ENCODE measurements at places on chromosomes 2 and 18.

- no peak for DNase-seq
Observed at GRCh38 chr18:50397023-50397422, 22.2 kb downstream of the SKA1 start.

DNA sequence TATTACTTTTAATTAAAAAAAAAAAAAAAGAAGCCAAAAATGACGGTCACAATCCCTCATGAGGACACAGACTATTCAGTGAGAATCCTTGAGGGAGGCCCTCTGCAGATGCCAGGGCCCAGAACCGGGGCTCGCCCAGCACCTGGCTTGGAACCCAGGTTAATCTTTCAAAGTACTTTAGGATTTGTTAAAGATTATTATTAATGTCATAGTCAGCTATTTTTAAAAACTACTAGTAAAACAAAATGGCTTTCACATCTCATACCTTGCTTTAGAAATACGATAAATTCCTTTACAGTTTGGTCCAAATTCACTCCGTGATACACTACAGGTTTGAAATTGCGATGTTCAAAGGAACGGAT is 27.1 kb downstream of the C2orf76 start:
- DNase-seq, result no peak

DNA sequence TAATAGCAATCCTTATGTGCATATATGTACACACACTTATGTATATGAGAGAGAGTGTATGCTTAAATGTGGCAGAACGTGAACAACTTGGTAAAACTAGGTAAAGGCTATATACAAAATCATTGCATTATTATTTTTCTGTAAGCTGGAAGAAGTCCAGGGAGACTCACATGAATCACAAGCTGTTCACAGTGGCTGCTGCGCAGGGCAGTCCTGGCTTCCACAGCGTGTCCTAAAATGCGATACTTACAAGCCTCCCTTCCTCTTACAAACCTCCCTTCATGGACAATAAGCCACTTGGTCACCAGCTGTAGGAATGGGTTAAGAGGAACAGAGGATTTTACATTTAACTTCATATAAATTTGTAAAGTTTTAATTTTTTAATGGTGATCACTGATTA is 114.9 kb upstream of the AGAP1 start:
- no peak for DNase-seq

GRCh38 chr2:11679016-11679415 is 9.0 kb upstream of the NTSR2 start:
- DNase-seq, result no peak

GRCh38 chr2:25219621-25220020 is 51.2 kb upstream of the POMC start:
- no peak for DNase-seq

GRCh38 chr2:131105950-131106801 is 1.0 kb downstream of the PLEKHB2 start:
- no peak for DNase-seq

- no peak for DNase-seq
Observed at GRCh38 chr2:47568164-47568850, 165.4 kb downstream of the MSH2 start.

DNA sequence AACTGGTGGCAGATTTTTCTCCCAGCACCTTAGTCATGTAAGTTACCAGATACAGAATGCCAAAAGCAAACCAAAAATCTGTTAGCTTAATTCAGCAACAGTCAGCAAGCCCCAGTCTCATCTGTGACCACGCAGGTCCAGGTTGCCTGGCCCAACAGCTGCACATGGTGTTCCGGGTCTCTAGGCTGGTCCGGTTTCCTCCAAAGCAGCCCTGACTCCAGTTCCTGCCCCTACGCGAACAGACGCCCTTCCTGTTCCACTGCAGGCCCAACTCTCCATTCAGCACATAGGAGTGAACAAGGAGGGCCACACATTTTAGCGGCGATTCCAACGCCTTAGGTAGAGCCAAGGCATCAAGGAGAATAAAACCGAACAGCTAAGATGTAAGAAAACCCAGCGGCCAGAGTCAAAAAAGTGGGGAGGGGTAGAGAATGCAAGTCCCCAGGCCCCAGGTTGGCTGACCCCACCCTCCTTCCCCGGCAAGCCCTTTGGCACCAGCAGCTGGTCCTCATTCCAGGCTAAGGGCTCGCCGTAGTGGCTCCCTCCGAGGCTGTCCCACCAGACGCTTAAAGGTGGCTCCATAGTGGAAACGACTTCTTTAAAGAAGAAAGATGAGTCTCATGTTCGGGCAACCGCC is 1.5 kb downstream of the STK25 start:
- no peak for DNase-seq

DNA sequence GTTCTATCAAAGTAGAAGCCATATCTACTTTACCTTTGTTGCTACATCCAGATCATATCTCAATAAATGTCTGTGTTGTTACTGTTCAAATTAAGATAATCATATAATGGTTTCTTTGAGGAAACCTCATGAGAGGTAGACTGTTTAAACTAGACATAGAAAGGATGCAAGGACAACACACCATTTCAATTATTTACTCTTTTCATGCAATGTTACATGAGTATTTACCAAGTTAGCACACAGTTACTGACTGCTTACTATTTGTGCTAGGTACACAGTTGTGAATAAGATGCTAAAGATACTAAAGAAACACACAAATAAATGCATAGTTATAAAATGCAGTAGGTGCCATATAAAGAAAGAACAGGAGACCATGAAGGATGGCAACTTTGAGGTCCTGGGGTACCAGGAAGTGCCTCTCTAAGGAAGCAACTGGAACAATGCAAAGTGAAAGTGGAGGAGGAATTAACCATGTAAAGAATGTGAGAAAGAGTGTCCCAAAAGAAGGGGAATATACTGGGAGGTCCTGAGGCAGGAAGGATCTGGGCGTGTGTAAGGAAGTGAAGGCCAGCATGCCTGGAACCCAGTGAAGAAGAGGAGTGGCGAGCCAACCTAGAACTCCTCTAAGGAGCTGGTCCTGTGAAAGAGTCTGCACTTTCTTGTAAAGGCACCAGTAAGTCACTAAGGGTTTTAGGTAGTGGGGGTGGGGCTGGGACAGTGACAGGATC is 39.4 kb downstream of the RBMS1 start:
- DNase-seq, result no peak

- no peak for DNase-seq
Observed at GRCh38 chr2:205959521-205959920, 126.5 kb downstream of the INO80D start.

DNA sequence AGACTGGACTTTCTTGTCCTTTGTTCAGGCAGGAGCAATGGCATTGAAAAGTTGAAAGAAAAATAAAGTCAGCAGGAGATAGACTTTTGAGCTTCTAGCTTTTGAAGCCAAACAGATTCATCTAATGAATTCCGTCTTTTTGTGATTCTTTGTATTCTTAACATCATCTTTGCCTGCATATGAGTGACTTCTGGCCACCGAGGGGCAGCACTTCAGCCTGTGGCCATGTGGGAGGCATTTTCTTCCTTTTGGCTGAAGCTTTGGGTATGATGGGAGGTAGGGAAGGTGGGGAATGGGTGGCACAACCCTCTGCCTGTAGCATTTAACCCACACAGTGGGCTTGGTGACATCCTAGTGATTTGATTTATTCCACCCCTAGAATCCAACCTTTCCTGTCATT is 220.6 kb downstream of the SETBP1 start:
- no peak for DNase-seq

DNA sequence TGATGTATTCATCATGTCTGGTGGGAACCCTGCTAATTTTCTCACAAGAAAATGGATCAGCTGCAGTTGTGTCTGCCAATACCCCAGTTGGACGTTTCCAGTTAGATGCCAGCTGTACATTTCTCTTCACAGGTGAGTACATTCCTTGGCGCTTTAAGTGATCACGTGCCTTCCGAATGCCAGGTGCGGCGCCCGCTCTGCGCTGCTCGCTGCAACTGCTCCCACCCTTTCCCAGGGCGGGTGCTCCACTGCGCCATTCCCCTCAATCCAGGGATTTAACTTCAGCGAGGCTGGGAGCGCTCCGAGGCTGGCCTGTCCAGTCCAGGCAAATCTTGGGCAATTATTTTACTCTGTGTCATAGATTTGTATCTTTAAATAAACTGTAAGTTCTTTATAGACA is 225.0 kb upstream of the RAB6C start:
- DNase-seq, result no peak

GRCh38 chr2:233062946-233063268 is 2.8 kb downstream of the INPP5D start:
- no peak for DNase-seq

GRCh38 chr2:24360050-24360962 is at the start of gene ITSN2:
Gene ITSN2 (minus strand): TSS chr2:24360536. CDS start chr2:24328082, 32,454 bp downstream.
- DNase-seq, result peak; percentile 65

DNA sequence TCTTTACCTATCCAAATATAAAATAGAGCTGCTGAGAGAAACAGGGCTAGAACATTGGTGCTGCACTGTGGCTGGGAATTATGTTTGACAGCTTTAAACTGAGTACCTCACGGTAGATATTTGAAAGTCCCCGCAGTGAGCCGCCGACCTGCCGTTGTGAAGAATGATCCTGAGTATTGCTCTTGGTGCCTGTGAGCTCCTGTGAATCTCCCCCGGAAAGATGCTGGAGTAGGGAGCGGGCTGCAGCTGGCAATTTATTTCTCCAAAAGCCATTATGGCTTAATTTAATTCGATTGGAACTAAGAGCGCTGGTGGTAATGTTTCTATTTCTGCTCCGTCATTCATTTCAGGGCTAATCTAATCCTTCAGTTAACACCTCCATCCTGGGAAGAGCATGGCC is 129.4 kb upstream of the TPO start:
- DNase-seq, result no peak

DNA sequence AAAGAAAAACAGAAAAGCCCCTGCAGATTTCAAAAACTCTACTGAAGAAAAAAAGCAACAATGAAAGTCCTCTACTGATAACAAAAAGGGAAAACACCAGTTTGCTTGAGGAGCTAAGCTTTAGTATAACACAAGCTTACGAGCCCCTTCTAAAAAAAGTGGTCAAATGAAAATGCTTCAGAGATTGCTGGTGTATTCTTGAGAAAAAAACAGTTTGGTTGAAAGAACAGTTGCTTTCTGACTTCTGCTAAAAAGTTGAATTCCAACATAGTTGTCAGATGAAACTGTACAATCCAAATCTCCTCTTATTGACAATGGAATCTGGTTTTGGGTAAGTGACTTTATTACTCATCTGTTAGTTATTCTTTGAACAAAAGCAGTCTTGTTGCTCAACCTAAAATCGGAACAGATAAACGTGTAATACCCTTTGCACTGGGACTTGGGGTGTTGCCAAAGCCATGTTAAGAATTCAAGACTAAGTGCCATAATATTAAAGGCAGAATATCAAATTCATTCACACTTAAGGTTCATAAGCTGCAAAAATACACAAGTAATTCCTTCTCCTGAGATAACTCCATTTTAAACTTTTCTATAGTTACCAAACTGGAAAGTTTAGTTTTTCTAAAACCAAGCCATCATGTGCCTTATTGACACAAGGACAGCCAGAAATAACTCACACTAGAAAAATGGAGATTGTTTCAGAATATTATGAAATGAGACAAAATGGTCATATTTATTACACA is 45.3 kb upstream of the SPAG16 start:
- no peak for DNase-seq

GRCh38 chr2:219844401-219845091 is 217.1 kb downstream of the SLC4A3 start:
- no peak for DNase-seq

GRCh38 chr2:3747826-3748225 is 44.5 kb downstream of the DCDC2C start:
- DNase-seq, result no peak

DNA sequence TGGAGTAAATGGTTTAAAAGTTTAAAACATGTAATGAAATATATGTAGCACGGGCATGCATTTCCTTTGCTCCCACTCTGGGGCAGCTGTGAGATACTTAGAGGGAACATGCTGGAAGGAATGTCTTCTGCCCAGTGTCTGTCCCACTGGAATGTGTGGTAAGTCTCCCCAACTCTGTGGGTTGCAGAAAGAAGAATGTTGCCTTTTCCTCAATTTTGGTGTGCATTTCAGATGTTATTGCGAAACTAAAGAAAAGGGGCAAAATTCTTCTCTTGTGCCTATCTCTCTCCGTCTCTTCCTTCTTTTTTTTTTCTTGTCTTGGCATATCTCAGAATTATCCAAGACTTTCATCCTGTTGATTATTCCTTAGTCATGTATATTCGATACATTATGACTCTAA is 201.1 kb downstream of the SH3RF3 start:
- no peak for DNase-seq

DNA sequence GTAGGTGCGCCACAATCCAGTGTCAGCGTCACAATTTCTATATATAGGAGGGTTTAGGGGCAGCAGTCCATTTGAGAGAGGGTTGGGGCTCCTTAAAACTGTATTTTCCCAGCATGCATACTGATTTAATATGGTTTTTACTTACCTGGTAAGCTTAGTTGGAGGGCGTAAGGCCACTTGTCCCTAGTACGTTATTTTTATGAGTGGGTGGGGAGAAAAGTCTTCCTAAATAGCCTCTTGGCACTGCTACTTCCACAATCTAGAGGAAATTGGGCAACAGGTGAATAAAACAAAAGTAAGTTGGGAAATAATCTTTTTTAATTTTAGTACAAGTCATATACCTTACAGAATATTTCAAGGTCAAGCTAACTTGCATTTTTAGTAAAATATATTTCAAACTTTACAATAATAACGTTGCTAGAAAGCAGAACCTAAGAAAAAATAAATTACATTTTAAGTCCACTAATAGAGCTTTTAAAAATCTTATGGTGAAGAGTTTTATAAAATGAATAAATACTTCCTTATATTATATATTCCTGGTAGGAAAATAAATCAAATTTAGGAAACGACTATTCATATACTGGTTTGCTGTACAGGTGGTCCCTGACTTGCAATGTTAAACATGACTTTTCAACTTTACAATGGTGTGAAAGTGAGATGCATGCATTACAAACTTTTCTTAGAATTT is 20.9 kb downstream of the DHRS9 start:
- DNase-seq, result no peak

GRCh38 chr2:202818321-202818720 is 53.2 kb downstream of the ICA1L start:
- DNase-seq, result no peak

DNA sequence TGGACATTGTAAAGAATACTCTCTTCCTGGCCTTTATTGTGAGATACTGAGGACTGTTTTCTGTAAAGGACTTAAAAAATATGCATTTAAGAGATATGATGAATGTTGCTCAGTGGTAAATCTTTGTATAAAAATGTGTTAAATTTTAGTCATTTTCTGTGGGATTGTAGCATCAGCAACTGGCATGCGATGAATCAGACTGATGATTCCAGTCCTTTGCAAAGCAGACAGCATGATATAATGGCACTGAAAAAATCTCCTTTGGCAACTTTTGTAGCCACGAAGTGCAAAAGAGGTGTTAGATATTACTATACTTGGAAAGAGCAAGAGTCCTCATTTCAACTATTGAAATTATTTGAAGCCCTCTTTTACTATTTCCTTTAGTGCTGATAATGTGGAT is 678.7 kb downstream of the PLCL1 start:
- DNase-seq, result no peak

DNA sequence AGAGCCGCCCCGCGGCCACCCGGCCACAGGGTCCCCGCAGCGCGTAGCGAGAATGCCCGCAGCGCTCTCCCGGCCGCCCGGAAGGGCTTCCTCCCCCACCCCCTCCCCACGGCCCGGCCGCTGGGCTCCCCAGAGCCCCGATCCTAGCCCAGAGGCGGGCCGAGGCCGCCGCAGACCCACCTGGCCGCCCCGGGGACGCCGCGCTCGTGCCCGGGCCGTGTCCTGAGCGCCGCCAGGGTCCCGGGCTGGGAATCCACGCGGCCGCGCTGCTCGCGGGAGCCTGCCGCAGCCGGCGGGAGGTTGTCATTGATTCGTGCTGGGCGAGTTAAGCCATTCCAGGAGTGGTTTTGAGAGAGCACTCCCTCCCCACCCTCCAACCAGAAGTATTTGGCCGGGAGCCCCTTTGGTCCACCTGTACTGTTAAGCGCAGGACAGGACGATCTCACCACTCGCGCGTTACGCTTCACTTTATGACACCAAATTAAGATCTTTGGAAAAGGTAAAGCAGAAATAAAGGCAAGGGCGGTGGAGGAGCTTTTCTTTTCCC is 206.4 kb upstream of the SMAD2 start:
- DNase-seq, result no peak

Data from stimulated activated CD8-positive, alpha-beta memory T cell treated with anti-CD3 and anti-CD28 coated beads, Interleukin-2, amount 100 ng/mL, for 1 hour (primary cell).